Activated CD4-positive, alpha-beta T cell treated with anti-CD3 and anti-CD28 coated beads, Interleukin-2, amount 50 U/mL, for 4 hours (primary cell): ENCODE measurements at places on chromosomes 1 and 21.

DNA sequence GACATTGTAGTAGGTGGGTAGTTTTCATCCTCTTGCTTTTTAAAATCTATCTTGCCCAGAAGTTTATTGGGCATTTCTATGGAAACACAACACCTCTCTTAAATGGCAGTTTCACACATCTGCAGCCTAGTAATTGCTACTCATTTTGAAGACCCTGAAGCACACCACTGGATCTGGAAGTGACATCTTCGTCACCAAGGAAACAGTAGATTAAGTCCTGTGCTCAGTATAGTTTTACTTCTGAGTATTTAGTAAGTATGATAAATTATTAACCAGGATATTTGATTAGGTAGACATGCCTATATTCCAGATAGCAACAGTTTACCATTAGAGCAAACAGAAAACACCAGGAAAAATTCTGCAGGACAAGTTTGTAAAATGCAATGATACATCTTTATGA, 48.7 kb downstream of the UCK2 start:
- no peak for DNase-seq

- DNase-seq = no peak
These were observed 19.7 kb upstream of the PGBD2 start for GRCh38 chr1:248886237-248886895.

GRCh38 chr1:110267260-110267659, 57.1 kb downstream of the KCNC4 start:
- DNase-seq = no peak

GRCh38 chr1:169711469-169712308, at the start of gene SELL:
Gene SELL, minus strand, starts transcription at chr1:169711620. Its CDS starts 122 bp downstream, at chr1:169711498.
- DNase-seq = peak; percentile 69

GRCh38 chr21:18318156-18318555, 73.5 kb downstream of the CHODL start:
- DNase-seq = no peak

GRCh38 chr1:8987881-8988617, 38.2 kb downstream of the SLC2A7 start:
- DNase-seq = peak; percentile 62

DNA sequence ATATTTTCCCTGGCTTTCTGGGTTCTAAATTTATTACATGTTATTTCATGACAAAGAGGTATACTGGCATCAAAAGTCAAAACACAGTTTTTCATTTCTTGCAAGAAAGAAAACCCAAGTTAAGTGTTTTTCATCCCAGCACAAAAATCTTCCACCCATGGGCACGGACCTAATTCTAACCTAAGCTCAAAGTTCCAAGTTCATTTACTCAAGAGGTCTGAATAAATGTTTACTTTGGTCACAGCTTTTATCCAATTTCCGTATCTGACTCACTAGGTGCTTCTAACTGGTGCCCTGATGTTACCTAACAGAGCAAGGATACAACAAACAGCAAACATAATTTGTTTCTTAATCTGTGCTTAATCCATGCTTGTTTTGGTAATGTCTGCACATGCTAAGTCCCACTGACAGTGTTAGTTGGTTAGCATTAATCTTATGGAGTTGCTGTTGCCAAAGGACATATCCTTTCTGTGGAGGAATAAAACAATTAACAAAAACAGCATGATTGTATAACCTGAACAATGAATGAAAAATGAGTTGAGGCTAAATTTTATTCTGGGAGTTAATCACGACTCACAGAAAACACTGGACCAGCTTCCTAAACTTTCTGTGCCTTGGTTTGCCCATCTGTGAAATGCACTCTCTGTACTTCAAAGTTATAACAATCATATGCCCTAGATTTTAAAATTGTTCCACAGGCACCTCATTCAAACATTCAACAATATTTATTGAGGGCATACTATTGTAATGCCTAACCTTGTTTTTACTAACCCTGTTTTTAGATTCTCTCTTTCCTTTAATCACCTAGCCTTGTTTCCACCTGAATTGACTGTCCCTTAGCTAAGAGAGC, 4.2 kb upstream of the CHD1L start:
- no peak for DNase-seq

DNA sequence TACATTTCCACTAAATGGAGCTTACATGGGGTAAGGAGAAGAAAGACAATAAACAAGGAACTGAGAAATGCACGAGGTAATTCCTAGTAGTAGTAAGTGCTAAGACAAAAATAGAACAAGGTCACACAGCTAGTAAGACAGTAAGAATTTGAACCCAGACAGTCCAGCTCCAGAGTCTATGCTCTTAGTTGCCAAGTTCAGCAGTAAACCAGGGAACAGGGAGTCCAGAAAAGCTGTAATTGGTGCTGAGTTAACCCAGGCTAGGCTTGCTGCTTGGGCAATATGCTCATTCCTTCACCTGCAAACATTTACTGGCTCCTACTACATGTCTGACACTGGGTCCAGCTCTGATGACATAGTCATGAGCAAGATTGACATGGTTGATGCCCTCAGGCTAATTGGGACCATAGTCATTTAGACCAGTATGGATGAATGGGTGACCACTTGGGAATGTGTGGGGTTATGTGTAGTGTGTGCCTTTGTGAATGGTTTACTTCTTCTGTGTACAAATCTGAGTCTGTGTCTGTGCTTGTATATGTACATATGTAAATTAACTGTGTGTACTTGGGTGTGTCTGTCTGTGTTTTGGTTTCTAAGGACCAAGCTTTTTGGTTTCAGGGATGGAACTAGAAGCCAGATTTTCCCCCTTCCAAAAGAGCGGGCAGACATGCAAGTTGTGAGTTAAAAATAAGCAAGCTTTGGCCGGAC, 2.0 kb downstream of the GPX7 start:
- no peak for DNase-seq

DNA sequence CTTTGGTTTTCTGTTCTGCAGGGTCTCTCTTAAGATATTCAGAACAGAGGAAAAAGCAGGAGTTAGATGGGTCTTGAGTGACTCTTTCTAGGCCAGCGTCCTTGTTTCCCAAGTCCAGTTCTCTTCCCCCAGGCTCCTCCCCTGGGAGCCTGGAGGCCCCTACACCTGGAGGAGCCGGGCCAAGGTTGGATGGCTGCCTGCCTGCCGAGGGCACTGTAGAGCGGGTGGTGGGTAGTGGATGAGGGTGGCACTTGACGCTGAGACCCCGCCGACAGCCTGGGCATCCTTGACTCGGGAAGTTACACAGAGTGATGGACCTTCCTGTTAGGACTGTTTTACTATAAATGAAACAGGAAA, 17.4 kb upstream of the KANK4 start:
- DNase-seq = no peak

- no peak for DNase-seq
These were observed 134.3 kb downstream of the PIK3R3 start for GRCh38 chr1:45998020-45998617.

DNA sequence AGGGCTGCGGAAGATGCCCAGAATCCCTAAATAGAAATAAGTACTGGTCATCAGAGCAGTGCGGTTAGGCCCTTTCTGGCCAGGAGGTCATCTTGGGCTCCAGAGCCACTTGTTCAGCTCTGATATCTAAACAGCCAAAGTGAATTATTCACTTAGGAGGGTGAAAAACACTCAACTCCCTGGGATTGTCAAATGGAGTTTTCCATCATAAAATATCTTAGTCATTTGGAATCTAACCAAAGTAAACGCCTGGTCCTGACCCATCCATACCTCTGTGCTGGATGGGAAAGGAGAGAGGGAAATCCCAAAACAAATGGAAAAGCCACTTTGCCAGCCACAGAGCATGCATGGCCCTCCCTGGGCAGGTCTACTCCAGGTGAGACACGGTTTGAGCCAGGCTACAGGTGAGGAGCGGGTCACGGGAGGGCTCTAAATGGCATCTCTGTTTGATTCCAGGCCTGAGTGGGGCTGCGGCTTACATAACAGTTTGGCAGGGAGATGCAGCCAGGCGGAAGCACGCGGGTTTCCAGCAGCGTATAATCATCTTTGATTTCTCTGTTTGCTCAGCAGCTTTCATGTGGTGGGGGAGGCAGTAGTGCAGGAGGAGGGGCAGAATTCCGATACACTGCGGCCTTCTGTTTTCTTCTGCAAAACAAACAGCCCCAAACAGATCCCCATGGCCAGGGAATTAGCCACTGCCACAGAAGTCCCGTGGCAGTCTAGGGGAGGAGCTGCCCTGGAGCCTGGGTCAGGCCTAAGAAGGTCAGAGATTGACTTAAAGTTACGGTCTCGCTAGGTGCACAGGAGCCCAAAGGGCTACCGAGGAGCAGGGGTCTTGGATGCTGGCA, 59.1 kb upstream of the ZNF648 start:
- DNase-seq = no peak

DNA sequence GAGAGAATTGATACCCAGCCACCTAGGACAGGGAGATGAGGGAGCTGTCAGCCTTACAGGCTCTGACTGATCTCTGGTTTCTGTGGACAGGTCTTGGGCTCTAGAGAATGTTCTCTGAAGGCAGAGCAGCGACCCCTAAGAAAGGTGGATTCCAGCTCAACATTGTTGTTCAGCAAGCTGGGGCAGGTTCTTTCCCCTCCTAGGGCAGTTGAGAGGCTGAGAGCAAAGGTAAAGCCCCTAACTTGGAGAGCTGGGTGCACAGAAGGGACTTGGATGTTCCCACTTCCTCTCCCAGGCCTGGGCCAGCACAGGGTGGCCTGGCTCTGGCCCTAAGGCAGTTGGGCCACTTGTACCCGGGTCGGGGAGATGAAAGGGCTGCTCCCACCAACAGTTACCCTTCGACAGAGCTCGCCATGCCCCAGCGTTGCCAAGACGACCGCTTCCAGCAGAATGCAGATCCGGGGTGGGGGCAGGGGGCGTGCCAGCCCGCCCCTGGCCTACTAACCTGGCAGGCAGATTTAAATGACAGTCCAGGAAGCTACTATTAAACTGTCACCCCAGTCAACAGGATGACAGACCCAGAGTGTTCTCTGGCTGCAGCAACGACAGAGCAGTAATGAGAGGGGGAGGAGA, 31.6 kb downstream of the LRP8 start:
- no peak for DNase-seq

DNA sequence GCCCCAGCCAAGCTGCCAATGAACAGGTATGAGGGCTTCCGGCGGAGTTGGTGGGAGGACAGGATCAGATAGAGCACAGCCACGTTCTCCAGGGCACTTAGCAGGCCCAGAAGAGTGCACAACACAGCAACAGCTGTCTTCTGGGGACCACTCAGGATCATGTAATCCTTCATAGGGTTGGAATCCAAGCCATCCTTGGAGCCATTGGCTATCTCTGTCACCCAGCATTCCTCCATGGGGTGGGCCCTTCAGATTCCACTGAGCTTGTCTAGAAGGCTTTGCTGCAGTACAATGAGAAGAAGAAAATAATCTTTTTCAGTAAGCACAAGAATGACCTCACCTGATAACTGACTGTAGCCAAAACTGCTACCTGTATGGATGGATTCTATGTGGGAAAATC, 7.3 kb upstream of the FUCA1 start:
- DNase-seq = no peak

GRCh38 chr21:15221799-15222386, 157.1 kb upstream of the NRIP1 start:
- DNase-seq = no peak

DNA sequence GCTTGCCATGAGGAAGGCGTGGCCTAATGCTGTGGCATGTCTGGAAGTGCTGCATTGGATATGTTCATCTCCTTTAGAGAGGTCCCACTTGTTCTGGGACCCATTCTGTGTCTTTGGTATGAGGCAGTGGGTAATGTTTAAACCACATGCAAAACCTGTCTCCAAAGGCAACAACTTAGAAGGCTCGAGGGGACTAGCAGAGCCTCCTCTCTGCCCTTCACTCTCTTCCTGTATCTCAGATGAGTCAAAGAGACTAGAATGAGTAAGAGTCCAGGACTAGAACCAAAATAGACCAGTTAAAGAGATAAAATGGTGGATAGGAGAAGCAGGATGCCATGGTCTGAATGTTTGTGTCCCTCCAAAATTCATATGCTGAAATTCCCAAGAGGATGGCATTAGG, 220.8 kb upstream of the KIAA0040 start:
- DNase-seq = no peak

DNA sequence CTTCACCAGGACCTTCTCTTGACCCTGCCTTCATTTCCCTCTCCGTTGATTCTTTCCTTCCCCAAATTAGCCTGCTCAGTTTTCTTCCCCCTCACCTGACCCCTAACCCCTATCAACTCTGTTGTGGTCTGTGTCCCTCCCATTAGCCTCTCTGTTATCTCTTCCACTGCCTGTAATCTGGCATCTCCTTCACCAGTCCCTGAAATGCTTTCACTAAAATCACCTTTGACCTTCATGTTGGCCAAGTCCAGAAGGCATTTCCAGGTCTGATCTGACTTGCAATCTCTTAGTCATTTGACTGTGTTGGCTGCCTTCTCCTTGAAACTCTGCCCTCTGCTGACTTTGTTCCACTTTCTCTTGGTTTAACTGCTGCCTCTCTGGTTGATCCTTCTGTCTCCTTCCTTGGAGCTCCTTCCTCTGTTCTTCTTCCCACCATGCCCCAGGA, 28.2 kb downstream of the ATP8B2 start:
- DNase-seq = no peak

- DNase-seq = peak; percentile 76
These were observed 6.3 kb upstream of the PTP4A2 start for GRCh38 chr1:31944205-31945089.

DNA sequence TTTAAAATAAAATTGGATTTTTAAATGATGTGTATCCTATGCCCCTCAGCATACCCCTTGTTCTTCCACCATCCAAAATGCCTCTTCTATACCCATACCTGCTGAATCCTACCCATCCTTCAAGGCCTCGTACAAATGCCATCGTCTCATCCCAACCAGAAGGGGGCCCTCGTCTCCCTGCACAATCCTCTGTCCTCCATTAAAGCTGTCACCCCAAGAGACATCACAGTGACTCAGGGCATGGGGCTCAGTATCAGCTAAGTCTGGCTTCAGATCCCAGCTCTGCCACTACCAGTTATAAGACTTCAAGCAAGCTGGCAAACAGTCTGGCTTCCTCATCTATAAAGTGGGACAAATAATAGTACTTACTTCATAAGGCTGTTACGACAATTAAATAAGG, 23.8 kb downstream of the IGFN1 start:
- no peak for DNase-seq

DNA sequence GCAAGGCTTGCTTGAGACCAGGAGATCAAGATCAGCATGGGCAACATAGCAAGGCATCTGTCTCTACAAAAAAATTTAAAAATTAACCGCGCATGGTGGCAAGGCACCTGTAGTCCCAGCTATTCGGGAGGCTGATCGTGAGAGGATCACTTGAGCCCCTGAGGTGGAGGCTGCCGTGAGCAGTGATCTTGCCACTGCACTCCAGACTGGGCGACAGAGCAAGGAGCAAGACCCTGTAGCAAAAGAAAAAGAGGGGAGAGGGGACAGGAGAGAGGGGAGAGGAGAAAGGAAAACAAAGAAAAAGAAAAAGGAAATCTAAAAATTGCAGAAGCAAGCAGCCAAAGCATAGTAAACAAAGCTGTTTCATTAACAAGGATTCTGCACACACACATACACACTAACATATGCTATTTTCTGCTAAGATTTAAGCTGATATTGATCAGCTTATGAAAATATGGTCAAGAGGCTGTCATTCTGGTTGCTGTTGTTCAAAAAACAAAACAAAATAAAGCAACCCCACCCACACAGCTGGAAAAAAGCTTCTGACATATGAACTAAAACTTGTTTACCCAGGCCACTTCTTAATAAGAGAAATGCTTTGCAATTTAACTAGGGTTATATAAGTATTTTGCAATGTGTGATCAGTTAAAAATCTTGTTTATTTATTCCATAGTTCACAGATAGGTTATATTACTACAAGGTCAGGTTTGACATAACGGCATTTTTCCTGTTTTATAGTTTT, 1.8 kb downstream of the ARNT start:
- no peak for DNase-seq
